ENCODE measurements at places on chromosomes 4 and X.

GRCh38 chr4:104592183-104592582, 97.5 kb upstream of the CXXC4 start:
- no peak for DNase-seq

GRCh38 chr4:41597494-41597893, 59.5 kb downstream of the LIMCH1 start:
- no peak for DNase-seq

DNA sequence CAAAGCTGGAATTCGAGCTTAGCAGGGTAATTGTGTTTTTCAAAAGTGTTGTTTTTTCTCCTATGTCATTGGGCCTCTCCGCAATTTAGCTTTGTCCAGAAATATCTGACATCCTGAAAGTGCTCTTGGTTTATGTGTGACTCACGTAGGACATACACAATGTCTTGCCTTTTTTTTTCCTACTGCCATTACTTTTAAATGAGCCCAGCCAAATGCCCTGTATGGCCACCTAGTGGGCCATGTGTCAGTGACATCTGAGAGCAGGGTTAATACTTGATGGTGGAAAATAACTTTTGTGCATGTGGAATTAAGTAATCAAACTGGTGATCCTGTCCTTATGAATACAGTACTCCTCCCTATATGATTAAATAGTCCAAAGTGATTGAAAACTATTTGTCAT, 1411.1 kb upstream of the TENM3 start:
- no peak for DNase-seq

- no peak for DNase-seq
Measured at GRCh38 chrX:74325130-74326059, 21.4 kb downstream of the ZCCHC13 start.

DNA sequence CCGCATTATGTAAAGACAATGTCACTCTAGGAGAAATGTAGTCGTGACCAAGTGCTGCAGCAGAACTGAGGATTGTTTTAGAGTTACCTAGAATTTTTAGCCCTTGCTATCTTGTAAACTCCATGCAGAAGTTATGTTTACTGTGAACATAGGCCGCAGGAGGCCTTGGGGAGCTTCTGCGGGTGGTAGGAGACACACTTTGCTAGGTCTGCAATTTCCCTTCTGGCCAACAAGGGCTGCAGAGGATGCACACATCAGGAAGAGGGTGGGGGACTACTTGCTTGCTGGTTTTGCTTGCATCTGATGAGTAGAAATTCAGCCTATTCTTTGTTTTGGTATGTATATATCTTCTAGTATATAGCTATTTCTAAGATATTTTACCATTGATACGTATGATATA, 23.1 kb downstream of the BANK1 start:
- no peak for DNase-seq

- no peak for DNase-seq
Measured at GRCh38 chrX:101460669-101461068, 24.6 kb upstream of the ARMCX4 start.

GRCh38 chr4:163955288-163955687, 460.8 kb downstream of the TMA16 start:
- no peak for DNase-seq

DNA sequence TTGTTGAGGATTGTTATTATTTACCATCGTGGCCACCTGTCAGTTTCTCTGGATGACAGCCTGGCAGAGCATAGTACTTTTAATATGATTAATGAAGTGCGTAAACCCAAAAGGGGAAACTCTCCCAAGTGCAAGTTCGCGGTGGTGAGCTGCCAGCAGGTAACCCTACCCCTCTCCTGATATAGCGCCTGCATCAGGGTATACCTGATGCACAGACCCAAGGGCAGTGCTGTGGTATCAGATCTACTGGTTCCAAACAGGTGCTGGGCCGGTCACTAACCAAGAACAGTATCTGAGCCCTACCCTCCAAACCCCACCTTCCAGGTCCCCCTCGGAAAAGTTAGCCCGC, 1.6 kb downstream of the RNF150 start:
- DNase-seq: no peak

- DNase-seq: no peak
Measured at GRCh38 chr4:164467493-164467892, 286.4 kb upstream of the SMIM31 start.

Data from left ventricle myocardium inferior (tissue), 1 donor.